NCI-H2081 treated with DMSO at 0.1 percent for 48 hours (cell line): ENCODE measurements at places on chromosomes 7 and 10.

GRCh38 chr10:124384591-124385190 is 34.0 kb downstream of the OAT start:
- no peak for DNase-seq

GRCh38 chr7:3158341-3158760 is 114.7 kb upstream of the CARD11 start:
- DNase-seq, result no peak

- DNase-seq, result no peak
Measured at GRCh38 chr10:76229341-76229740, 797.9 kb downstream of the LRMDA start.

DNA sequence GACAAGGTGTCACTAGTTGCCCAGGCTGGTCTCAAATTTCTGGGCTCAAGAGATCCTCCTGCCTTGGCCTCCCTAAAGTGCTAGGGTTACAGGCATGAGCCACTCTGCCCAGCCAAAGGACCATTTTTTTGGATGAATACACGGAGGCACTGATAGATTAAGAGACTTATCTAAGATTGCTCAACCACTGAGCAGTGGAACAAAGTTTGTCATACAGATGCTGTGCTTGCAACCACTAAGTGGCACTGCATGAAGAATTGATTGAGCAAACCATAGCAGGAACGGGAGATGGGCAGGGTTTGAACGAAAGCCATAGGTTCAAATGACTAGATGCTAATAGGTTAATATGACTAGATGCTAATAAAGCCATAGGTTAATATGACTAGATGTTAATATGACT is 61.1 kb downstream of the EBLN1 start:
- no peak for DNase-seq
